ENCODE measurements at places on chromosomes 1 and 21.

DNA sequence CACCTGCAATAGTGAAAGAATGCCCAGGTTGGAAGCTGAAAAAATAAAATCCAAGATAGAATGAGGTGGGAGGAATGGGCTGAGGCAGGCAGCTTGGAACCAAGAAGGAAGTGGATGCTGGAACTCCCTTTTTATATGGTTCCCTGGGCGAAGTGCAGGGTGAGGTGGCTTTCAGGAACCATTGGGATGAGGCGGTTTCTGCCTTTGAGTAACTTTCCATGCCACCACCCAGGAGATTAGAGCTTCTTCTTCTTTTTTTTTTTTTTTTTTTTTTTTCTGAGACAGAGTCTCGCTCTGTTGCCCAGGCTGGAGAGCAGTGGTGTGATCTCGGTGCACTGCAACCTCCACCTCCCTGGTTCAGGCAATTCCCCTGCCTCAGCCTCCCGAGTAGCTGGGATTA, 17.8 kb upstream of the MRPS6 start:
- no peak for DNase-seq

DNA sequence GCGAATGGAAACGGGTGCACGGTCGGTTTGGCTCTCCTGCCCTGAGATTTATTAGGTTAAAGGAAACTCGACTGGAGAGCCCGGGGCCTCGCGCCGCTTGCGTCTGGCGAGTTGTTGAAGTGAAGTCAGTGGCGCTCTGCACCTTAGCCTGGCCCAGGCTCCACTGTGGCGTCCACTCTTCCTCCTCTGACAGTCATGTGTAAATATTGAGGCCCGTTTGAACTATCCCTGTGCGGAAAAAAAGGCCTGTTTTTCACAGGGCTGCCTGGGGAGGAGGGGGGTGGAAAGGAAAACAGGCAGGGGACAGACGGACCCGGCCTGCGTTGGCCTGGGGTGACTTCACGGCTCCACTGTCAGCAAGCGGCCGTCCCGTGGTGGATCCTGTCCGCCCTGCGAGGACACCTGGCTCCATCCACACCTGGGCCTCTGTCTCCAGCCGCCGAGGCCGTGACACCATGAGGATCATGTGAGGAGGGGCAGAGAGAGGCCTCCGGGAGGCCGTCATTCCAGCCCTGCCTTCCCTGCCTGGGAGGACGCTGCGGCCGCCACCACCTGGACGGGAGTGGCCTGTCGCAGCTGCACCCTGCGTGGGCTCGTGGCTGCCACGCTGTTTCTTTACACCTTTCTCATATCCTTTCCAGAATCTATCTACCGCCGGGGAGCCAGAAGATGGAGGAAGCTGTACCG, 59.8 kb downstream of the FAAP20 start:
- DNase-seq, result no peak

DNA sequence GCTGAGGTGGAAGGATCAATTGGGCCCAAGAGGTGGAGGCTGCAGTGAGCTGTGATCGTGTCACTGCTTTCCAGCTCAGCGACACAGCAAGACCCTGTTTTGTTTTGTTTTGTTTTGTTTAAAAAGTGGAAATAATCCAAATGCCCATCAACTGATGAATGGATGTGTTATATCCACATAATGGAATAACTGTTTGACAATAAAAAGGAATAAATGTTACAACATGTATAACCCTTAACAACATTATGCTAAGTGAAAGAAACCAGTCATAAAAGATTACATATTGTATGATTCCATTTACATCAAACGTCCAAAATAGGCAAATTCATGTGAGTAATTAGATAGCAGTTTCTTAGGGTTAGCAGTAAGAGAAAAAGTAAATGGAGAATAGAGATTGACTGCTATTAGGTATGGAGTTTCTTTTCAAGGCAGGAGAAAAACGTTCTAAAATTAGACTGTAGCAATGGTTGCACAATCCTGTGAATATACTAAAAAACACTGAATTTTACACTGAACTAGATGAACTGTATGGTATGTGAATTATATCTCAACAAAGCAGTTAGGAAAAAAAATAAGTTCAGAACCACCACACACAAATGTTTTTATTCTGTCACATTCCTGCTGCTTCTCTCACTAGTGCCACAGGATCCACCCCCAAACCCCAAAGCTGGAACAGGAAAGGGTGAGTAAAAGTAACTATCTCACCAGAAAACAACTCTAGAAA, 15.7 kb downstream of the FOXJ3 start:
- DNase-seq, result peak; percentile 53

- DNase-seq, result peak; percentile 77
Observed at GRCh38 chr1:201614262-201615015, 75.5 kb downstream of the NAV1 start.

DNA sequence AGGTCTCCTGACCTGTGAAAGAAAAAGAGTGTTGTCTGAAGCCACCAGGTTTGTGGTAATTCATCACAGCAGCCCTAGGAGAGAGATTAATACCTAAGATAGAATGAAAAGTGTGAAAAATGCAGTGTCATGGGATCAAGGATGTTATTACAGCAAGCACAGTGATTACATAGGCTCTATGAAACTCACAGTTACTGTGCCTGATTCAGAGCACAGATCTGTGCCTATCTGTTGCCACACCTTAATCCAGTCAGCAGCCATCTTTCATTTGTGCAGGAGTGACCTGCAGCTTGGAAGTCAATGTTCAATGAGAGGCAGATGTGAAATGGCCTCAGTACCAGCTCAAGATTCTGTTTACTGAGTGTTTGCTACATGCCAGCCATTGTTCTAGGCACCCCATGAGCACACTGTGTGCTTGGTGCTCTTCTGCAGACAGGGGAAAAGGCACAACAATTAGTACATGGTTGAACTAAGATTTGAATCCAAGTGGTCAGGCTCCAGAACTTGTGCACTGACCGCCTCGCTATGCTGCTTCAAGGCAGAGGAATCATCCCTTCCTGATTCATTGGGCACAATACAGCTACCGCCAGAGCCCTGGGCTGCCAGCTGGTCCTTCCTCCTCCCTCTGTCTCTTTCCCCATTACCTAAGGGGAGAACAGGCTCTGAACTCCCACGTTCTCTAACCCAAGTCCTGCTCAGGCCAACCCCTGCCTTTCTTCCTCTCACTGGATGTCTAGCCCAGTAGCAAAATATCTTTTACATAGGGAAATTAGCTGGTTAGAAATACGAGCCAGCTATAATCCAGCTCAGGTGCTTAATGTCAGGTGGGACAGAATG, 56.3 kb upstream of the NEK2 start:
- no peak for DNase-seq

GRCh38 chr1:81069856-81070255, 730.9 kb upstream of the ADGRL2 start:
- DNase-seq, result no peak

- peak; percentile 48 for DNase-seq
Observed at GRCh38 chr1:115277276-115277675, 60.8 kb downstream of the NGF start.
